ENCODE measurements at places on chromosomes 7 and 10.
A peak's percentile ranks its signal among the peaks of the same experiment; 100 is the strongest.

DNA sequence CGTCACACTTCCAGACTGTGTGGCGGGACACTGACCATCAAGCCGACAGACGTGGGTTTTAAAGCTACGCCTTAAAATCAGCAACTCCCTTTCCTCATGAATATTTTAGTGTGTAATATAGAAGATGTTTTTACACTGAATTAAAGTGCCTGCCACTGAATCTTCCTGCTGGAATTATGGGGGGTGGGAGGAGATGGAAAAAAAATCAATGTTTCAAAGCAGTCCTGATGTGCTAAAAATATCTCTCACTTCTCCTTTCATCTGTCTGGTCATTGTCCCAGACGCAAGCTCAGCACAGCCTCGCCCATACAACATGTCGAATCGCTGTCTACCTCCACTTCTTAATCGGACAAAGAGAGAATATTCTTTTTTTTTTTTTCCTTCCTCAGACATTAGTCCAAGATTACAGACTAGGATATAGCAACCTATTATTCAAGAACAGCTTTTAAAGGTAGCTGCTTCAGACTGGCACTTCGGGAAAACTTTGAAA lies 165.1 kb upstream of the KLF14 start:
- DNase-seq = no peak

DNA sequence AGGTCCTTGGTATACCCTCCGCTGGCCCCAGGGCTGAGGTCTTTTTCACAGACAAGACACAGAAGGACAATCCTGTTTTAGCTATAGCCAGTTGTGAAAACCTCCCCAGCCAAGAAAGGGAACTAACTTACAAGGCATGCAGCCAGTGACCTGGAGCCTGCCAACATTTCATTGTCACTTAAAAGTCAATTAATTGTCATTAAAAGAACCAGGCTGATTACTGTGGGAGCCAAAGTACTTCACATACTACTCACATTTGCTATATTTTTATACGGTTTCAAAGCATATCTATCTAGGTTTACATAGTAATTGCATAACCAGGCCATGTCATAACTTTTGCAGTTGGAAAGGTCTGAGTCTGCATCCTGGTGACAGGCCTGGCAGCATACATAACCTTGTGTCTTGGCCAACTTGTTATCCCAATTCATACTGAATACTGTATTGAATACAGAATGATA lies 31.1 kb downstream of the NRBF2 start:
- no peak for DNase-seq

- DNase-seq = no peak
Observed at GRCh38 chr7:33849004-33849403, 56.3 kb upstream of the BMPER start.

GRCh38 chr7:89813081-89813480 lies 341.2 kb upstream of the STEAP1 start:
- no peak for DNase-seq

DNA sequence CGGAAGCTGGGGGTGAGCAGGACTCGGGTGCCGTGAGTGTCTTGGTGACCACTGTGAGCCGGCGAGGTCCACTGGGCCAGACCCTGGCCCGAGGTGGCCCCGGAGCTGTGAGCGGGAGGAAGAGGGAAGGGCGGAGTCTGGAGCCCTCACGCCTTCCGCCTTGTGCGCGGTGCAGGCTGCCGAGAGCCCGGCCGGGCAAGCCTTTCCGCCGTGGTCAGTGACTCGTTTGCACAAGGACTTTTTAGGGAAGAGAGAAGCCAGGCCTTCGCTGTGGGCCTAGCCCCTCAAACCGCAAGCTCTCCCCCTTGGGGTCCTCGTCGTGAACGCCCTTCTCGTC lies 40.9 kb upstream of the ZNF32 start:
- peak; percentile 50 for DNase-seq

GRCh38 chr7:99997545-99998137 lies 17.8 kb upstream of the ZKSCAN1 start:
- no peak for DNase-seq

DNA sequence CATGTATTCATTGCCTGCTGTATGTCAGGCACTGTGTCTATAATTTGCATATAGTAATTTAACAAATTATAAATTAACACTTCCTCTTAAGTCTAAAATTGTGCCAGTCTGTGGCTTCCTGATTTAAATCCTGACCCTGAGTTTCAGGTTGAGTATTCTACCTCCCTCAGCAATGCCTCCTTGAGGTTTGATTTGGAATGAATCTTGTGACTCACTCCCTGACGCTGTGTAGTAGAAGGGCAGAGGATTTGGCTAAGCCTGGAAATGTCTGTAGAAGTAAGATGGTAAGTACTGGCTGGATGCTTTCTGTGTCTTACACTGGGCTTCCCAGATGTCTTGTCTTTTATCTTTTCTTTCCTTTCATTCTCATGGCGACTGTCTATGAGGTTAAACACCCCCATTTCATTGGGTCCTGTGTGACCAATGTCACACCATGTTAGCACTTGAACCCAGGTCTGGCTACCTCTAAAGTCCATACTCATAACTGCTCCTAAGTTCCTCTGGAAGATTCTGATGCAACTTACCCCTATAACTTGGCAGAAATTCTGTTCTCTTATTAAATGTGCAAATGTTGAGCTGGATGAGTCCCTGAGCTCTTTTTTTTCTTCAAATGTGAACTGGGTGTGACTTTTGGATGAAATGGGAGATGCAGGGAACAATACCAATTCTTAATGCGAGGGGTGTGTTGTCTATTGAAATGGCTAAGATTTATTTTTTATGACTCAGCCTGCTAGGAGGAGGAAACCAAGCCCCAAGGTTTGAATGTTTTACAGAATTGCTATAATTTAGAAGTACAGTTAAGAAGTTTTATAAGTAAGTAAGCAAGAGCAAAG lies 48.5 kb downstream of the PLCE1 start:
- DNase-seq = no peak

DNA sequence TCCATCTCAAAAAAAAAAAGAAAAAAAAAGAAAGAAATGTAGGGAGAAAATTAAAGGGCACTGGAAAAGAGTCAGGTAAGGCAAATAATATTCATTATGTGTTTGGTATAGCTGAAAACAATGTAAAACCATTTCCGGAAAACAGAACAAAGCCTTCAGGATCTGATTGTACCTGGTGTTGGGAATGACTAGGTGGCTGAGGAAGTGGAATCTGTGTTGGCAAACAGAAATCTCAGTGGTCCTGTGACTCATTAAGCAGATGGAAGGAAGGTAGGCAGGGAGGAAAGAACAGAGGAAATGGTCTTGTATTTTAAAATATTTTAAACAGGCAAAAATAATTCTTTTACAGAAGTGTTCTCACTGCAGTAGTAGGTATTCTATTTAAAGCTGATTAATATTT lies 55.7 kb upstream of the GATA3 start:
- DNase-seq = no peak

DNA sequence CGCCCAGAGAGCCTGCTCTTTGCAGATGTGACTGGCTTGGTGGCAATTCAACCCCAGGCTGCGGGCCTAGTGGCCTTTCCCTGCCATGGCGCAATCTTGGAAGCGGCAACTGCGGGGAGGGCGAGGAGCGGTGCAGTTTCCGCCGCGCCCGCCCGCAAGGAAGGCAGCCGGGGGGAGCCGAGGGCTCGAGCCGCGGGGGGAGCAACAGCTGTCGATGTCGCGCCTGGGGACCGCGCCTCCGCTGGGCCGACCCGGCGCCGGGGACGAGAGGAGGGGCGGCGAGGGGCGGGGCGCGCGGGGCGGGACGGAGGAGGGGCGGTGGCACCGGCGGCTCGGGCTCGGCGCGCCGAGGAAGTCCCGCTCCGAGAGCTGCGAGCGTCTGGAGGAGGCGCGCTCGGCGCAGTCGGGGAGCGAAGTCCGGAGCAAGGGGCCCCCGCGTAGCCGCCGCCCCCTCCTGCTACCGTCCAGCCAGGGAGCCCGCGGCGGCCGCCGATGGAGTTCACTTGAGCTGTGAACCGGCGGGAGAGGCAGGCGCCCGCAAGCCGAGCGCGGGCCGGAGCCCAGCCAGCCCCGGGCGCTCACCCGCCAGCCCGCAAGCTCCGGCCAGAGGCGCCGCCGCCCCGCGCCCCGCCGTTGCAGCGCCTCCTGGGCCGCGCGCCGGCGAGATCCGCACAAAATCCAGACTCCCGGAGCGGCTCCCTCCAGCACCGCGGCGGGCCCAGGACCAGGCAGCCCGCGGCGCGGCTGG lies 438.1 kb upstream of the GALNT17 start:
- peak; percentile 86 for DNase-seq

DNA sequence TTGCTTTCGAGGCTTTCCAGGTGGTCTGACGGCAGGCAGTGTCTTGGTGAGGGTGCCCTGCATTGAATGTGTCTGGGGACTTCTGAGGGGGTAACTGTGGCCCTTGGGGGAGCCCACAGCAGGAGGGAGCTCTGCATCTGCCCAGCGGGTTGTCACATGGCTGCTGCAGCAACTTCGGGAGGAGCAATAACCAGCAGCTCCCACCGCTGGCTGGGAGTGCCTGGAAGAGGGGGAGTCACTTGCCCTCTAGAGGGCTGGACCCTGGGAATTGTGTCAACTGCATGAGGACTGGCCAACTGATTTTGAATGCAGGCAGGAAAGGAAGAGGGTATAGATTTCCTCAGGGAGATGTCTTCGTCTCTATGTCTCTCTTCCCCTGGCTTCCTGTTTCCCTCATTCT lies 26.4 kb downstream of the C10orf120 start:
- DNase-seq = no peak

DNA sequence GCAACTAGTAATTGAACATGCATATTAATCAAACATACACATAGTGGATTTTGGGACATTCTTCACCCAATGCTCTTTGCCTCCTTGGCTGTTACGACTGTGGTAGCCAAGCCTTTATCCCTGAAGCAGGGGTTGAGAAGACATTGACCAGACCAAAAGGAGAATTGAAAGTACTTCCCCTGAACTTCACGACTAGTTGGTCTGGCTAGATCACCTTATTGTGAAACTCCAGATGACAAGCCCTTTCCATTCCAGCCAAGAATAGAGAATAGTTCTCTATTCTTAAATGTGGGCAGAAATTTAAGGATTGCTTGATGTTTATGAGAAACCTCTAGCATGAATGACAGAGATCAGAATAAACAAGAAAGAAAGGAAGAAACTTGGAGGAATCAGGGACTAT lies 97.0 kb downstream of the LRMDA start:
- DNase-seq = no peak

- DNase-seq = no peak
Observed at GRCh38 chr7:13790611-13791010, 198.9 kb downstream of the ETV1 start.

DNA sequence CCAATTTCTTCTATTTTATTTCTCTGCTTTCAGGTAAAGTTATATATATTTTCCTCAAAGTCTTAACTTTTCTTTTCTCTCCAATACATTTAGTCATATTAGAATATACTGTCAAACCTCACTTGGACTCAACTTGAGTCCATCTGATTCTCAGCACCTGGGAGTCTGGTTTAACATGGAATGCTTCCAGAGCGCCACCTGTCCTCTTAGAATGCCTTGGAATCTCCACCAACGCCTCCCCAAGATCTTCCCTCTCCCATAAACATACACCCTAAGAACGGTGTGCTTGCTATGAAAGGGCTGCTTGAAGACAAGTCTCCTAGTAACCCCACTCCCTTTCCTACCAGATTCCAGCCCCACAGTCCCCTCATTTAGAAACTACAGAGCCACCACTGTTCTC lies 229.1 kb upstream of the MKLN1 start:
- no peak for DNase-seq

DNA sequence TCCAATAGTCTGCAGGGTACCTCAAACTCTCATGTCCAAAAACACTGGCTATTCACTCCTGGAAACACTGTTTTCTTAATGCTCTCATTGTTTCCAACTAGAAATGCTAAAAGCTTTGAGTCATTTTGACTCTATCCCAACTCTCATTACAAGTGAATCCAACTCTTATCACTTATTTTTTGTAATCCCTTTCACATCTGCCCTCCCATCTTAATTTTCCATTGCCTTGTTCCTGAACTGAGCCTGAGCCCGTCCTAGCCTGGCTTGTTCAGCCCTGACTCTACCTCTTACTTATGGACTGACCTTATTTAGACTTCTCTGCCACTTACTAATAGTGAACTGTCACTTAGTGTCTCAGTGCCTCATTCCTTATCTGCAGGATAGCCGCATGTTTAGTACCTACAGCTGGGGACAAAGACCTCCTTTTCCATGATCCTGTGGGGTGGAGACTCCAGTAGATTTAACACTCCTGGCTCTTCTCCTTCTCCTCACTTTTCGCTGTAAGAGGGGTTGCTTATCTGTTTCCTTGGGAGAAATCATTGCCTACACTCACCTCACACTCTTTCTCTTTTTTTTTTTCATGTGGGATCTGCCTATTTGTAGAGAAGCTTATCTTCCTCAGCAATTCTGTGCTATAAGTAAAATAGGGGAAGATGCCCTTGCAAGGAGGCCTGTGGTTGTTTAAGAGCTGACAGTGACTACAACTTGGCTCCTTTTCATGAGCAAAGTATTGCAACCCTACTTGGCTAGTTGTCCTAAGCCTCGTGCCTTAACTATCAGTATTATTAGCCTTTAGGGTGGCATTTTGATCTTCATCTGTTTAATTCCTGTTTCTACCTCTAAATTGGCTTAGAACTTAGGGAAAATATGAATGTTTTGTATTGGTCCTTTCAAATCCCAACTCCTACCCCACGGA lies 56.4 kb downstream of the SLC16A12 start:
- no peak for DNase-seq

DNA sequence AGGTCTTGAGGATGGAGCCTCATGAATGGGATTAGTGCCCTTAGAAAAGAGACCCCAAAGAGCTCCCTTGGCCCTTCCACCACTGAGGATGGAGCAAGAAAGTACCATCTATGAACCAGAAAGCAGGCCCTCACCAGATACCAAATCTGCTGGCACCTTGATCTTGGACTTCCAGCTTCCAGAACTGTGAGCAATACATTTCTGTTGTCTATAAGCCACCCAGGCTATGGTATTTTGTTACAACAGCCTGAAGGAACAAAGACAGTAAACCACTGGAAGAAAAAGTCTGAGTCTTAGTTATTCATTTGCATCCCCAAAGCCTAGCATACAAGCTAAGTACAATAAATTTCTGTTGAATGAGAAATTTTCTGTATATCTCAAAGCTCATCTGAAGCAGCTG lies 37.9 kb upstream of the TNS3 start:
- no peak for DNase-seq

GRCh38 chr7:99824091-99824490 lies 3.7 kb upstream of the CYP3A43 start:
- DNase-seq = no peak

DNA sequence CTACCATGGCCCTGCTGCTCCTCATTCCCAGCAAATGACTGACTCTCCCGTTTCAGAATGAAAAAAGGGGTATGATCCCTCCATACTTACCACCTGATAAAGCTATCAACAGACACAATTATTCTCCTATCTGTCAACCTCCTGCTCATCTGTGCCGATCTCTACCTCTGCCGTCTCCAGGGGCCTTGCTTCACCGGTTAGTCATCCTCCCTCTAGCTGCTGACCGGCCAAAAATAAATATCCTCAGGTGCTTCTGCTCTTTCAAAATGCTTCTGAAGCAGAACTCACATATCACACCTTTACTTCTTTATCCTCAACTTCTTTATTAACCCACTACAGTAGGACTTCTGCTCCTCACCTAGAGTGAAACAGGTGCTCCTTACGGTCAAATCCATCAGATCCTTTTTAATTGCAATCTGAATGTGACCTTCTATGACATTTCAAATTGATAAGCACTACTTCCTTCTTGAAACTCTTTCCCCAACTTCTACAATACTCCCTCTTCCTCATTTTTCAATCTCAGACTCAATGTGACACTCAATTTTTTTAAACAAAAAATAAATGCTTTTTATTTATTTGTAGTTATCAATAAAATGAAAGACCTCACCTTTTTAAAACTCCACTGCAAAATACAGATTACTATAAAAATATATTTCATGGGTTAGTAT lies 63.2 kb downstream of the LMBR1 start:
- no peak for DNase-seq

GRCh38 chr7:12895296-12895695 lies 207.9 kb downstream of the ARL4A start:
- DNase-seq = no peak

- DNase-seq = peak; percentile 30
Observed at GRCh38 chr10:131094527-131095312, 216.8 kb downstream of the TCERG1L start.

Measured in nephron progenitor cell (in vitro differentiated cells).